CMK (cell line): ENCODE measurements at places on chromosomes 2 and 18.

DNA sequence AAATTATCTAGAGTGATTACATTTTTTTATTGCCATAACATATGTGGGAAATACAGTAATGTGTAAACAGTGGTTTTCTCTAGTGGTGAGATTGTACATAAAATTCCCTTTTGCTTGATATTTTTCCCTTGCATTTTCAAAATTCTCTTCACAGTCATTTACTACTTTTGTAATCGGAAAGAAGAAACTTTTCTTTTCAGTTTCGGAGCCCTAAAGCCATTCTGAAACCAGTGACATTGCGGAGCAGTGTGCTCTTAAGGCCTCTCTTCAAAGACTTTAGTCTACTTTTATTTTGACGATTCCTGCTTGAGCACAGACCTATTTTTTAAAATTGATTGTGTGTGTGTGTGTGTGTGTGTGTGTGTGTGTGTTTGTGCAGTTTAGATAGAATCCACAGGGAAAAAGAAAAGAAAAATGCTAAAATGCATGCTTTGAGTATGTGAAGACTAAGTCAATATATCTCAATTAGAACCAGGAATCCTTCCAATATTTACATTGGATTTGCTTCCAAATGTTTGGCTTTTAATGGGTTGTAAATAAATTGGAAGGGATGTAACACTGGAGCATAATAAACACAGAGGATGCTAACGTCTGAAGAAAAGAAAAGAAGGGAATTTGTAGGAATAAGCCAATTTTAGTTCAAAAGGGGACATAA lies 357.4 kb downstream of the RND3 start:
- DNase-seq, result no peak

DNA sequence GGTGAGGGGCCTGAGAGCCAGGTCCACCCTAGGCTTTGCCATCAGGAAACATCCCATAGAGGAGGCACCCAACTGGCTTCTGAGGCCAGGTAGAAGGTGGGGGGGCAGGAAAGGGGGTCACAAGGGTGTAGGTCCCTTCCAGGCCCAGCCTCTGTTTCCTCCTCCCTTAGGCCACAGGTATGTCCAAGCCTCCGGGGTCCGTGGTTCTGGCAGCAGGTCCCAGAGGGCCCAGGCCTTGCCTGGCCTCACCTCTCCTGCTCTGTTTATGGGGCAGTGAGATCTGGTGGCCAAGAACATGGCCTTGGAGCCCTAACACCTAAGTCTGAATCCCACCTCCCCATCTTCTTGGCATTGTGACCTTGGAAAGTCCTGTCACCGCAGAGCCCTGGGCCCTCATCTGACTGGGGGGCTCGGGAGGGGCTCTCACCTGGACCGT lies 21.6 kb upstream of the GPR17 start:
- DNase-seq, result no peak

DNA sequence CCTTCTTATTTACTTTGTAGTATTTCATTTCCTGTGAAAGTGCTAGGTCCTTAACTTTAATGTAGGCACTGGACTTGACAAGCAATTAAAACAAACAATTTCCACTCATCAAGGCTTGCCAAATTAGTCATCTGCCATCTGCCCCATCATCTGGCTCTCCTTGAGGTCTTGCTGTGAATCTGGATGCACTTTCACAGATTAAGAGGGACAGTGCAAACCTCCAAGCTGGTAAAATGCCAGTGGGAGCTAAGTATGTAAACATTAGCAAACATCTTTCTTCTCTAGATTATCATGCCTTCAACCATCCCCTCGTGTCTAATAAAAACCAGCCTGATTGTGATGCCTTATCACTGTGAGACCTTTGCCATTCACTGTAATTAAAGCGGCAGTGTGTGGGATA lies 402.9 kb downstream of the ERBB4 start:
- no peak for DNase-seq

GRCh38 chr2:5412001-5412400 lies 280.2 kb upstream of the SOX11 start:
- DNase-seq, result no peak

DNA sequence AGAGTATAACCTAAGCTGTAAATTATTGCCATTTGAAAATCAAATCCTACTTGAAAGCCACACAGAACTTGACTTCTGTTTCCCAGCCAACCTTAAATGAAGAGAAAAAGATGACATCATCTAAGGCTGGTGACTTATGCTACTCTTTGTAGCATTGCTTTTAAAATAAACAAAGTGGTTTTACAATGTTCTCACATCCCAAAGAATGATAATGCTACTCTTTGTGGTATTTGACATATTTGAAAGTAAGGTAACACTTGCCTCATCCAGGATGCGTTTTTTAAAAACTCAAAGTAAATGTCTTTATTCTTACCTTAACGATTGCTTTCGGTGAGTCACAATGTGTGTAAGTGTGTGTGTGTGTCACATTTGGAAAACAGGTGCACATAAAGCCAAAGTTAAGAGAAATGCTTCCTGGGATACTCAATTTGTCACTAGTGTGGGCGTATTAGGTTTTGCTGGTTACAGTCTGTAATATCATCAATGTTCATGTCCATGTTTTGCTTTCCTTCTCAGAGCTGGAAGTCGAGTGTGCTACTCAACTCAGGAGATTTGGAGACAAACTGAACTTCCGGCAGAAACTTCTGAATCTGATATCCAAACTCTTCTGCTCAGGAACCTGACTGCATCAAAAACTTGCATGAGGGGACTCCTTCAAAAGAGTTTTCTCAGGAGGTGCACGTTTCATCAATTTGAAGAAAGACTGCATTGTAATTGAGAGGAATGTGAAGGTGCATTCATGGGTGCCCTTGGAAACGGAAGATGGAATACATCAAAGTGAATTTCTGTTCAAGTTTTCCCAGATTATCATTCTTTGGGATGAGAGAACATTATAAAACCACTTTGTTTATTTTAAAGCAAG lies 2.6 kb downstream of the PMAIP1 start:
- DNase-seq, result no peak

DNA sequence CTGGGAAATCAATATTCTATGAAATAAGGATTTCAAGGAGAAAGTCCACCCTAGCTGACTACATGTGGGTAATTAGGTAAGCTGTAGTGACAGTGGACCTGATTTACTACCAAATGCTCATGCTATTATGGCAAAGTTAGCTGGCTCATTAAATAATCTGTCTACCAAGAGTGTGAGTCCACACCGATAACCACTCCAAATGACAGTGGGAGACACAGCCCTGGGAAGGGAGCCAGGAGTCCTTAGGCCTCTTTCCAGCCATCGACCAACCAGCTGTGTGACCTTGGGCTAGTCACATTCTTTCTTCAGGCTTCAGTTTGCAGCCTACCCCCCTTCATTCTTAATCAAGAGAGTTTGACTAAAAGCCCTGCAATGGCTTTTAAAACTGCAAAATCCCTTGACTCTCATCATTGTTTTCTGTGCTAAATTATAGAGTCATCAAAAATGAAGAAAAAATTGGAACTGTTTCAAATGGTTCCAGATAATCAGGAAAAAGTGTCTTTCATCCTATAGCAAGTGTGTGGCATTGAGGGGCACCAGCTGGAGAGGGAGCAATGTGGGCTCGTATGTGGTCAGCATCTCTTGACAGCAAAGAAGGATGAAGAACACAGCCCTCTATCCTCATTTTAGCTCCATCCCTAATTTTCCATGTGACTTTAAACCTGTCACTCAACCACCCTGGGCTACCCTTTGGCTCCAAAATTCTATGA lies 45.6 kb upstream of the SLC14A2 start:
- no peak for DNase-seq

DNA sequence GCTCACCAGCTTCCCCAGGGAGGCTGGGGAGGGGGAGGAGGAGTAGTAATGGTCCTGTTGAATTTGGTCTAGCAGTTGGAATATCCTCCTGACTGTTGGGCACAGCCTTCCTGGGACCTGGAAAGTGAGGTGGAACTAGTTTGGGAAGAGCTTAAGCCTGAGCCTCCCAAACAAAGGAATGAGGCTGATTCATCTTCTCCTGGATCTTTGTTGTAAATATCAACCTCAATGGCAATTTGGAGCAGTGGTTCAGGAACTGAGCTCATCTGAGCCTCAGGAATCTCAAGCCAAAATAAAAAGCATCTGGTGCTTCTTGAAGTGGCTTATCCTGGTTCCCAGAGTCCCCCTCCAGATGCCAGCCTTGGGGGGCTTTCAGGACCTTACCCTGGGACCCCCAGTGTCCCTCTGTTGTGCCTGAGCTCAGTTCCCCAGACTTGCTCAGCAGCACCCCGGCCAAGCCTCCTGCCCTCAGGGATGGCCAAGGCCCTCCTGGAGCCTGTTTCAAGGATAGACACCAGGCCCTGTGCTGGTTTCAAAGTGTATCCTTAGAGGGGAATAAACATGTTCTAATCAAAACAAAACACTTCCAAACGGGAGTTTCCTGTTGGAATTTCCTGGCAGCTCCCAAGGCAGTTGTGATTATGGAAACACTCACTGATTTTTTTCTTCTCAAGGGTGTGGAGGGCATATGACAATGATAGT lies 112.6 kb downstream of the DDX1 start:
- no peak for DNase-seq

- no peak for DNase-seq
These were observed 18.8 kb downstream of the PTRHD1 start for GRCh38 chr2:24774373-24774772.

GRCh38 chr2:165636959-165637358 lies 157.1 kb downstream of the GALNT3 start:
- DNase-seq, result no peak

GRCh38 chr2:53407363-53408080 lies 360.1 kb upstream of the CHAC2 start:
- DNase-seq, result no peak

DNA sequence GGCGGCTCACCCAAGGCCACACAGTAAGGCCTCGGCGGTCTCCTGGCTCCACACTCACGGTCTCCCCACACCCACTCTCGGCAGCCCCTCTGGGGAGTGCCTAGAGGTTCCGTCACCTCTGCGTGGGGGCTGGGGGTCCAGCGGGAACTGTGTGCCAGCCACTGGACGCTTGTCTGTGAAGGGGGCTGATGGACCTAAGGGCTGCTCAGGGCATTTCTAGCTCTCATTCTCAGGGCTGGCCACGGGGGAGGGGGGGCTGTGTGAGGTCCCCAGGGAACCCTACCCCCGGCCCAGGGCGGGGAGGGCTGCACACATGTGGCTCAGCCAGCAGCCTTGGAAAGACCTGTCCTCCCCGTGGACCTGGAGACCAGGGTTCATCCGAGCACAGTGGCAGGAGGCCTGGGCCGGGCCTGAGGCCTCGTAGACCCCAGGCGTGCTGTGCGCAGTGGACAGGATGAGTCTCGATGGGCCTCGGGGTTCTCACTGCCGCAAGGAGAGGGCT lies 27.1 kb upstream of the ODC1 start:
- no peak for DNase-seq

DNA sequence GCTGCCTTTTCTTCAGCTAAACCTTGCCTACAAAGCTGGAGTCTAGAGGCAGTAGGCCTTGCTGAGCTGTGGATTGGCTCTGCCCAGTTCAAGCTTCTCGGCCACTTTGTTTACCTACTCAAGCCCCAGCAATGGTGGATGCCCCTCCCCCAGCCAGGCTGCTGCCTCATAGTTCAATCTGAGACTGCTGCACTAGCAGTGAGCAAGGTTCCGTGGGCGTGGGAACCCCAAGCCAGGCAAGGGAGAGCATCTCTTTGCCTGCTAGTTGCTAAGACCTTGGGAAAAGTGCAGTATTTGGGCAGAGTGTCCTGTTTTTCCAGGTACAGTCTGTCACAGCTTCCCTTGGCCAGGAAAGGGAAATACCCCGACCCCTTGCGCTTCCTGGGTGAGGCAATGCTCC lies 68.9 kb downstream of the VAPA start:
- DNase-seq, result no peak

- DNase-seq, result peak; percentile 15
These were observed 234.9 kb upstream of the CYRIA start for GRCh38 chr2:16900405-16901025.

- DNase-seq, result no peak
These were observed 191.3 kb downstream of the MYO1B start for GRCh38 chr2:191436368-191437055.

DNA sequence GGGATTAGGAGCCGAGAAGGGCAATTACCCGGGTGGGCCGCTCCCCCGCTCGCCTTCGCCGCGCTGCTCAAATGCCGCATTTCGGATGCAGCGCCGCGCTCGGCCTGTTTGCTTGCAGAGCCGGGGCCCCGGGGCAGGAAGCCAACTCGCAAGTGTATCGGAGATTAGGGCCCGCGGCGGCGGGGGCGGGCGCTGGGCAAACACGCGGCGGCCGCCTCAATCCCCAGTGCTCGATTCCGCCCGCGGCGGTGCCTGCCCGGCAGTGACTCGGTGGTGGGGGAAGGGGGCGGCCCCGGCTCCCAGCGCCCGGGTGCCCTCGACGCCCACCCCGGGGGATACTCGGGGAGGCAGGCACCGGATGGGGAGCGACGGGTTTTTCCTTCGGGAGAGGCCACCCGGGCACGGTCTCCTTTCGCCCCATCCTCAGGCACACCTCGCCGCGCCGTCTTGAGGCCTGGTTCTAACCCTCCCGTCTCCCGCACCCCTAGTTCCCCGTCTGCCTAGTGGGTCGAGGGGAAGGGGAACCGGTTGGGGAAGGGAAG lies 26.6 kb upstream of the NOTO start:
- peak; percentile 78 for DNase-seq

DNA sequence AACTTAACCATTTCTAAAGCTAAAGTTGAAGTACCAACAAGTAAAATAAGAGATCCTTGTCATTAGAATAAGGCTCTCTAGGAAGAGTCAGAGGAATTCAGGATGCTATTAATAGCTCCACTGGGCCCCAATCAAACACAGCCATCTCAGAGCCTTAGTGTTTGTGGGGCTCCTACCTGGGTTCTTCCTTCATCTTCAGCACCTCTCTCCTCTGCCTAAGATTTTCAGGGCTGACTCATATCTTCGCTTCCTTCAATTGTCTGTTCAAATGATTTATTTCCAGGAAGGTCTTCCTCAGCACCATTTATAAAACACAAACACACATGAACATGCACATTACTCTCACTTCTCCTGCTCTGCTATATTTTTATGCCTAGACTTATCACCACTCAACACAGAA lies 119.5 kb downstream of the COL6A3 start:
- no peak for DNase-seq

- no peak for DNase-seq
These were observed 84.5 kb downstream of the SEMA4F start for GRCh38 chr2:74738586-74738985.

GRCh38 chr2:84776011-84776410 lies 104.9 kb downstream of the TRABD2A start:
- DNase-seq, result no peak

DNA sequence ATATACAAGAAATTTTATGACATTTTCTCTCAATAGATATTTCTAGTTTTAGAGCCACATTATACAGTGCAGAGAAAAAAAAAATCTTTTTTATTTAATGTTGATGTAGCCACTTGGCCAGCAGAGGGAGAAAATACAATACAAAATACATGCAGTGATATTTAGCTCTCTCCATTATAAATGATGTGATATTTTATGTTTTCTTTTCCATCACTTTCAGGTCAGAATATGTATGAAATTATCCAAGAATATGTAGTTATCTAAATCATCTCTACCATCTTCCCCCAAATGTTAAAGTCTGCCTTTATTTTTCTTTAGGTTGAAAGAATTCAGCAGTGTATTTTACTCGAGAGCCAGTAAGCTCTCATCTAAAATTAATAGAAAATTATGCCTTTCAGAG lies 533.6 kb upstream of the FSHR start:
- DNase-seq, result no peak
